Chondrocyte (in vitro differentiated cells): ENCODE measurements at places on chromosomes 2 and 18.

GRCh38 chr2:221975151-221975550, 323.6 kb downstream of the PAX3 start:
- no peaks in the 10 kb centered on the region for H3K4me1 ChIP-seq
- peaks cover 14% of the 10 kb centered on the region for H3K27me3 ChIP-seq
- DNase-seq: no peak
- H3K27ac ChIP-seq: no peak overlapping the region
- peaks cover 3% of the 10 kb centered on the region for H3K36me3 ChIP-seq
- no peak overlapping the region for H3K4me3 ChIP-seq

- peaks cover 32% of the 10 kb centered on the region for H3K4me1 ChIP-seq
- no peak for DNase-seq
- no peaks in the 10 kb centered on the region for H3K27me3 ChIP-seq
- peak overlapping the region; percentile 65 for H3K27ac ChIP-seq
- peaks cover 20% of the 10 kb centered on the region for H3K36me3 ChIP-seq
Observed at GRCh38 chr2:208315081-208315788, 49.2 kb downstream of the PIKFYVE start.

DNA sequence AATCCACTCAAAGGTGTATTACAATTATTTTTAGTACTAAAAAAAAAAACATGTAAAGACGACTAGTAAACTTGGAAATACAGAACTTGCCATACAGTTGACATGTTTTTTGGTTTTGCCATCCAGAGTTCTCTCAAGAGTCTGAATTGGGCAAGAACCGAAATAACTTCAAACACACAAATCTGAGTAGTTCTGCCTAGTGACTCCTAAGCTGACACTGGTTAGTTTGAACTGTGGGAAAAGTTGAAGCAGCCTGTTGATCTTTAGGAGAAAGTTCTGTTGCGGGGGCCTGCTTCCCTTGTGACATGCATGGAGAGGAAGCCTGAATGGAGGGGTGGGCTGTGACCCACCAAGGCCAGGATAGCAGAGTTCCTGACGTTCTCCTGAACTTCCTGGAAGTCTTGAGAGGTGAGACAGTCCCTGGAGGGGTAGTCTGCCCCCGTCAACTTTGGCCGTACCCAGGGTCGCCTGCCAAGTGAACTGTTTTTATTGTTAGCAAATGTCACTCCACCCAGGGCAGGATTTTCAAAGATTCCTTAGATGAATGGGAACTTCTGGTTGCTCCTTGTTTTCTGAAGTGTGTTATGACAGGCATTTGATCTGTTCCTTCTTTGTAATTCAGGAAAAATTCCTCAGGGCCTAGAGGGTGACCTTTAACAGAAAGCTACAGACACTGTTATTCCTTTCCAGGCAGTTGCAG, 85.6 kb upstream of the SPTBN1 start:
- DNase-seq: no peak
- no peaks in the 10 kb centered on the region for H3K27me3 ChIP-seq
- H3K4me3 ChIP-seq: no peak overlapping the region

DNA sequence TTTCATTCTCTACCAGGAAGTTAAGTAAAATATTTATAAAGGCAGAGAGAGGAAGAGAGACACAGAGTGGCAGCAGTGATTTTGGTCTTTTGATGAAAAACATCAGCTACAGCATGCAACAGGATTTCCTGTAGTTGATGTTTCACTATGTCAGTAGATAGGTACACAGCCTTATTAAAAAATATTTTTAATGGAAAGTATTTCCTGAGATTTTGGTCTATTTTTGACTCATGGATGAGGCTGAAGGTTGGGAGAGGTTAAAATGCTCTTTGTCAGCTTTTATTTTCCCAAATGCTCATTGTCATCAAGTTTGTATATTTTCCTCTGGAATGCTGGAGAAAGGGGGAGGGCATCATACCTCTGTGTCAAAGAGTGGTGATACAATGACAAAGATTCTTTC, 1112.5 kb downstream of the CBLN2 start:
- H3K4me1 ChIP-seq: no peaks in the 10 kb centered on the region
- H3K27ac ChIP-seq: no peak overlapping the region
- no peak for DNase-seq
- H3K36me3 ChIP-seq: no peaks in the 10 kb centered on the region

DNA sequence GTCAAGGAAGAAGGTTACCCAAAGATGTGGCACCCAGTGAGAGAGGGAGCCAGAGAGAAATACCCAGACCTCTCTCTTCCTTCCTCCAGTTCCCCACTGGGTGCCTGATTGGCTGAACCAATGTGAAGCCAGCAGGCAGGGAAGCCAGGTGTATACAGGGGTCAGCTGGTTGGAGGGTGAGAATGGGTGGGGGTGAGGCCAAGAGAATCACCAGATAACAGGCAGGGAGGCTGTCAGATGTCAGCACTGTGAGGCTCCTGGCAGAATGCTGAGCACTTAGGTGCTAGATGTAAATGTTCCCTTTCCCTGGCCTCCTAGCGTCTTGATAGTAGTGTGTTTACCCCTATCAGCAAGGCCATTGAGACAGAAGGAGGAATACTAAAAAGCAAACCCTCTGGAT, 104.0 kb upstream of the MGAT5 start:
- no peaks in the 10 kb centered on the region for H3K27me3 ChIP-seq
- no peaks in the 10 kb centered on the region for H3K36me3 ChIP-seq
- peaks cover 27% of the 10 kb centered on the region for H3K4me1 ChIP-seq
- no peak for DNase-seq
- no peak overlapping the region for H3K4me3 ChIP-seq
- no peak overlapping the region for H3K27ac ChIP-seq

DNA sequence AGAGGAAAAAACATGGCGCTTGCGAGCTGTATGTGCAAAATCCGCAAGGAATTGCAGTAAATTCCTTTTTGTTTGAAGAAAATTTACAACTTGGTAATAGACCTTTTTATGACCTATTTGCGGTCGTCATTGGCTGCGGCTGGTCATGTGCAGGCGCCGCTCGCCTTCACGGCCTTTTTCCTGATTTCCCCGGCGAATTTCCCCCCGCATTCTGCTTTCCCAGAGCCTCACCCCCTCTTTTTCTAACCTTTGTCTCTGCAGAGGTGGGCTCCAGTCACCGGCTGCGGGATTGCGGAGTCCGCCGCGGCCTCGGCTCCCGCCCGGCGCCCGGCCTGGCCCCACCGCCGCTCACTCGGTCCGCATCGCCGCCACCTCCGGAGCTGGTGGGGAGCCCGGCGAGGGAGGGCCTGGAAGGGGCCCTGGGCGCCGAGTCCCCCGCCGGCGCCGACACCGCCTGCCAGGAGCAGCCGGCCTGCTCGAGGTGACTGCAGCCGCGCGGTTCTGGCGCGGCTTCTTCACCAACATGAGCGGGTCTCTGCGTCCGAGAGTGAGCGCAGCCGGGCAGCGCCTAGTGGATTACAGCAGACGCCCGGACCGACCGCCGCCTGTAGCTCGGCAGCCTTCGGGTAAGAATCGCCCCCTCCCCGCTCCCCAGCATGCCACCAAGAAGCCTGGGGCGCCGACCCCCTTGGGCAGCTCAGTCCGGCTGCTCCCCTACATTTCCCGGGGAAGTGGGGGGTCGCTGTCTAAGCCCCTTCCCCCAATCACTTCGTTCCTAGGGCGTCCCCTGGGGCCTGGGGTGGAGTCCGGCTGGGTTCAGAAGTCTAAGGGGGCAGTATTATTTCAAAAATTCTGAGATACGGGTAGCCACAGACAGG, 7.1 kb downstream of the HOXD8 start:
- H3K27me3 ChIP-seq: peaks cover 84% of the 10 kb centered on the region
- H3K27ac ChIP-seq: no peak overlapping the region
- H3K4me3 ChIP-seq: peak overlapping the region; percentile 65
- DNase-seq: no peak

DNA sequence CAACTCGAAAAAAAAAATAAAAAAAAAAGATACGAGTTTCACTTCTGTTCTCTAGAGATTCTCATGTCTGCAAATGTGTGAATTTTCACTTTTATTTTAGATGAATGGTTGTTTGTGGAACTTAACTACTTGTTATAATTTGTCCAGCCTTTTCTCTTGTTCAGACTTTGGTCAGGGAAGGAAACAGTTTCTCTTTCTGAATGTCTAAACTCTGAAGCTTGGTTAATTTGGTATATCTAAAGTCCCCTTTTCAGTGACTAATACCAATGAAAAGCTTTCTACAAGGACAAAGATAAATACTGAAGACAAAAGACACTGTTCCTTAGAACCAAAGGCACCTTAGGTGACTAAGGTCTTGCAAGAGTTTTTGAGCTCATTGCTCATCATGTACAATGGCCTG, 144.4 kb upstream of the PIEZO2 start:
- no peaks in the 10 kb centered on the region for H3K27me3 ChIP-seq
- no peaks in the 10 kb centered on the region for H3K36me3 ChIP-seq
- DNase-seq: no peak

GRCh38 chr2:164920430-164920829, 34.9 kb downstream of the SLC38A11 start:
- no peak for DNase-seq
- H3K4me3 ChIP-seq: no peak overlapping the region
- no peaks in the 10 kb centered on the region for H3K27me3 ChIP-seq
- peak overlapping the region; percentile 6 for H3K27ac ChIP-seq
- no peaks in the 10 kb centered on the region for H3K36me3 ChIP-seq

DNA sequence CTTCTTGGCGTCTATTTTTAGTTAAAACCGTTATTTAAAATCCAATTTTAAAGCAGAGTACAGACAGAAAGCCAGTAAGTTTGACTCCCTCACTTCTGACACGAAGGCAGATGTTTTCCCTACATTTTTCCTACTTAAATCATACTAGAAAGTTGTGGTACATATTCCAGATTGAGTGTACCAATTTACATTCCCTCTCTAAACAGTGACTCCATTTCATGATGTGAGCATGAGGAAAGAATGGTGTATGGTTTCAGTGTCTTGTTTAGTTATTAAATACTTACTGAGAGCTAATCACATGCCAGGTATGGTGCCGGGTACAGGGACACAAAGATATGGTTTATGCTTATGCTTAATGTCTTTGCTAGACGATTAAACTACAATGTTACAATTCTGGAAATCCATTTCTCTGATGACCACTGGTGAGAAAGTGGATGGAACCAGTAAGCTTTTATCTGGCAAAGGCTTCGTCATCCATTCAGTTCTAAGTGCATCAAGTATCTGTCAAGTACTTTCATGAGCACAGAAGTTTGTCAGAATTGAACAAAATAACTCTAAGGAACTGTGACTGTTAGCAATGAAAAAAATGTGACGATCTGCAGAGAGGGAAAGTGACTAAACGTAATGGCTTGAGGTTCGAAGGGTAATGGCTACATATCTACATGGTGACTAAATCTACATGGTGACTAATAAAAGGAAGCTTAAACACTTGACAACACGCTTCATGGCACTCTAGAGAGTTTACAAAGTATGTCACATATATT, 25.7 kb downstream of the MAP4K3 start:
- H3K27ac ChIP-seq: peak overlapping the region; percentile 86
- H3K4me3 ChIP-seq: peak overlapping the region; percentile 28
- no peaks in the 10 kb centered on the region for H3K36me3 ChIP-seq
- peaks cover 77% of the 10 kb centered on the region for H3K4me1 ChIP-seq
- no peaks in the 10 kb centered on the region for H3K27me3 ChIP-seq
- no peak for DNase-seq

DNA sequence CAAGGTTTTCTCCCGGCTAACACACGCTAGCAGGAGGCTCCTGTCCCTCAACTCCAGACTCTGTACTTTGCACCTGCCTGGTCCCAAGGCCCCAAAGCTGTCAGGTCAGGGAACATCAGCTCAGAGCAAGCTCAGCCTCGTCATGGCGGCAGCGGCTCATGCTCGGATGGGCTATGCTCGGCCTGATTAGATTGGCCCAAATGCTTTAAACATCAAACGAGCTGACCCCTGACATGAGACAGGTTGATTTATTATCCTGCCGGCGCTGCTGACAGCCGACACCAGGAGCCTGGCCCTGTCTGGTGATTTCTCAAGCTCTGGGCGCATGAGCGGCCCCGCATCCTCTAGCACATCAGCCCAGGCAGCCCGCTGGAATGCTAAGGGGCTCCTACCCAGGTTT, 436.4 kb downstream of the EIPR1 start:
- H3K4me1 ChIP-seq: no peaks in the 10 kb centered on the region
- no peak for DNase-seq
- no peak overlapping the region for H3K27ac ChIP-seq
- H3K4me3 ChIP-seq: no peak overlapping the region
- no peaks in the 10 kb centered on the region for H3K36me3 ChIP-seq

DNA sequence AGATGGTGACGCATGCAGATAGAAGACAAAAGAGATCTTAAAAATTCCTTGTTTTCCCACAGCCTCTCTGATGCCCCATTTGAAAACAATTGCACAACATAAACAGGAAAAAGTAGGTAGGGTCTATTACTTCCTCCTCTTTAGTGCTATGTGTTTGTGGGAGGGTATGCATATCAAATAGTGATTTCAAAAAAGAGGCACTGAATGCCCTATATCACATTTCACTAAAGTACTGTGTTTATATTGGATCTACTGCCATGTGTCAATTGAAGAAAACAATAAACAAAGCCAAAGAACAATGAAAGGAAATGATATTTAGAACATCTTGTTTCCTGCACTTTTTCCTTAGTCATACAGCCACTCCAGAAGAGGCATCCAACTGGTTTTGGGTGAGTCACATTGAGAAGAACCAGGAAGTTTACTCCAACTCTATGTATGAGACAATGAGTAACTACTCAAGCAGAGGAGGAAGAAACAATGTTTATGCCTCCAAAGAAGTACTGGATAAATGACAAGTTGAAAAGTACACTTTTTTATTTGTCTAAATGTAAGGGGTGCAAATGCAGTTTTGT, 583.6 kb downstream of the FBXO15 start:
- no peak for DNase-seq
- no peak overlapping the region for H3K4me3 ChIP-seq
- H3K27ac ChIP-seq: no peak overlapping the region
- H3K27me3 ChIP-seq: no peaks in the 10 kb centered on the region
- no peaks in the 10 kb centered on the region for H3K4me1 ChIP-seq

DNA sequence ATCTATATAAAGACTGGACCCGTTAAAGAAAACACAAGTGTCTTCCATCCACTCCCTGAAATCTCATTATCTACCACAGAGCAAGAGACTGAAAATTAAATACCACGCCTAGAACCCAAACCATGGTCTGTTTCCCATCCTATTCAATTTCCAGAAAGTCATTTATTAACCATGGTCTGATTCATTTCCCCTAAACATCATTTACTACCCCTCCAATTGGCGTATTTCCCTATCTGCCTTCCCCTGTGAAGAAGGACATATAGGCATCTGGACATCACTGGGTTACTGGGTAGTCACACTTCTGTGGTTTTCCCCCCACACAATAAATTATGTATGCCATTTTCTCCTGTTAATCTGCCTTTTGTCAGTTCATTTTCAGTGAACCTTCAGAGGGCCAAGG, 30.8 kb downstream of the CCDC93 start:
- no peak overlapping the region for H3K4me3 ChIP-seq
- H3K36me3 ChIP-seq: peaks cover 14% of the 10 kb centered on the region
- H3K4me1 ChIP-seq: peaks cover 29% of the 10 kb centered on the region
- DNase-seq: no peak
- H3K27ac ChIP-seq: no peak overlapping the region
- H3K27me3 ChIP-seq: no peaks in the 10 kb centered on the region

- H3K27me3 ChIP-seq: no peaks in the 10 kb centered on the region
- H3K4me3 ChIP-seq: no peak overlapping the region
- DNase-seq: no peak
- H3K36me3 ChIP-seq: peaks cover 1% of the 10 kb centered on the region
- H3K27ac ChIP-seq: peak overlapping the region; percentile 15
- H3K4me1 ChIP-seq: peaks cover 39% of the 10 kb centered on the region
Observed at GRCh38 chr2:43486603-43487002, 109.2 kb downstream of the THADA start.
